ENCODE measurements at places on chromosomes 13 and 19.

GRCh38 chr13:95540888-95541287 is 11.6 kb upstream of the CLDN10 start:
- DNase-seq: no peak

DNA sequence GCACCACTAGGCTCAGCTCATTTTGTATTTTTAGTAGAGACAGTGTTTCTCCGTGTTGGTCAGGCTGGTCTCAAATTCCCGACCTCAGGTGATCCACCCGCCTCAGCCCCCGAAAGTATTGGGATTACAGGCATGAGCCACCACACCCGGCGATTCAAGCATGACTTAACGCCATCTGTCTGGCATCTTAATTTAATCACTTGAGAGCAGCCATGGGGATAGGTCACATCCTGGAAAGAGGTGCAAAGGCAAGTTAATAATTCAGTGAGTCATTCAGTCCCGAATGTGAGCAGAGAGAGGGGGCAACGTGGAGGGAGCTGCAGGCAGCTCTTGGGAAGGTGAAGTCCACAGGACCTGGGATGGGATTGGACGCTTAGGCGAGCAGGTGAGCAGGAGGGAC is 31.7 kb upstream of the USP29 start:
- no peak for DNase-seq

DNA sequence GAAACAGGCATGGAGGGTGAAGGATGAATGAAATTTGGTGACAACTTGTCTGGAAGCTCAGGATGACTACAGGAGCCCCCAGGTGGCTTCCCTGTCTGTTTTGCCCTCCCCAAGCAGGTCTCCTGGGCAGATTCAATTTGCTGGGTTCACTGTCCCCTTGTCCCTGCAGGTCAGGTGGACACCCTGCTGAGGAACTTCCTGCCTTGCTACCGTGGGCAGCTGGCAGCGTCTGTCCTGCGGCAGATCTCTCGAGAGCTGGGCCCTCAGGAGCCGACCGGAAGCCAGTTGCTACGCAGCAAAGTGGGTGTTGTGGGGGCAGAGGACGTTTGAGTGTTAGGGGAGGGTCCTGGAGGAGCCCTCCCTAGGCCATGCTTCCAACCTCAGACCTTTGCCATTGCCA is 19.1 kb downstream of the PGLS start:
- no peak for DNase-seq

DNA sequence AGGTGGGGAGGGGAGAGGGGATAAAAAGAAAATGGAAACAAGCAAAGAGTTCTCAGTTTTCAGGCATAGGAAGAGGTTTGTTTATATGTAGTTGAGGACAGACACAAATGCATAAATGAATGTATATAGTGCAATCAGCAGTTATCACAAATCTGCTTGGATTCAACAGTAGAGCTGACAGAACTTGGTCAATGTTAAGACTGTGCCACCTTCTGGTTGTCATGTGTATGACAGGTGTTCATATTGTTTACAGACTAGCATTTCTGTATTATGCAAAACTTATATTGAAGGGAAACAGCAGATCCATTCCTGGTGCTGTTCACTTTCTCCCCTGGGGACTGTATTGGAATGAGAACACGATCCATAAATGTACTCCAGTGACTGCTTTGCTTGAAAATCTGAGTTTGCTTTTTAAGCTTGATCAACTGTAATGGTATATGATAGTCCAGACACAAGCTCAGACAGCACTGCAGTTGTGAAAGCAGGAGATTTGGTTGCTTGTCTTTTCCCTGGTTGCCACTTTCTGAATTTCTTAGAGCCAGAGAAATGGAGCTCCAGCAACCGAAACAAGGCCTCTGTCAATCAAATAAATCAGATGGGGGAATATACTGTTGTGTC is 319.5 kb upstream of the OBI1 start:
- peak; percentile 36 for DNase-seq

DNA sequence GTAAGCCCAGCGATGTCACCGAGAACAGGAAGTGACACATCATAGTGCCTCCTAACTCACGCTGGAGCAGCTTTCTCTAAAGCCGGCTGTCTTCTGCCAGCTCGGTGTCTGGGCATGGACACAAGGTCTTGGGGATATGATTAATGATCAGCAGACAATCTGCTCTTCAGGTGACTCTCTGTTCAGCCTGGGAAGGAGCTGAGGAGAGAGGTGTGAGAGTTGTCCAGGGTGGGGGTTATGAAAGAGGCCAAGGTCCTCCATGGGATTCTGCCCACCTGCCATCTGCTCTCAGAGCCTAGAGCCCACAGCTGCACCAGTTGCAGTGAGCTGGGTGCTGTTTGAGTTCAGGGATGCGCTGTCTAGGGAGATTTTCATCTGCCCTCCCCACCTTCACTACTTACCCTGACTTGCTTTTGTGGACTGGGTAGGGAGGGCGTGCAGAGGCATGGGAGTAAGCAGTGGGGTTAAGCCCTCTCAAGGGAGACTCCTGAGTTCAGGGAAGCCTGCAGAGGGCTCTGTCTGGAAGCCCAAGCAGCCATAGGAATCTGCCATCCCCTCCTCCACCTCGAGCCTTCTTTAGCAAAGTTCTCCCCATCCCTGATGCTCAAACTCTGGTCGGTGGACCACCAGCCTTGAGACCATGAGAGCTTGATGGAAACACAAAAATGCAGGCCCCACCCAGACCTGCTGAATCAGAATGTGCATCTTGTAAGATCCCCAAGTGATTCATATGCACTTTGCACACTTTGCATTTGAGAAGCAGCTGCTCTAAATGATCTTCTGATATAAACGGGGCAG is 539.7 kb downstream of the RFC3 start:
- DNase-seq: peak; percentile 18

DNA sequence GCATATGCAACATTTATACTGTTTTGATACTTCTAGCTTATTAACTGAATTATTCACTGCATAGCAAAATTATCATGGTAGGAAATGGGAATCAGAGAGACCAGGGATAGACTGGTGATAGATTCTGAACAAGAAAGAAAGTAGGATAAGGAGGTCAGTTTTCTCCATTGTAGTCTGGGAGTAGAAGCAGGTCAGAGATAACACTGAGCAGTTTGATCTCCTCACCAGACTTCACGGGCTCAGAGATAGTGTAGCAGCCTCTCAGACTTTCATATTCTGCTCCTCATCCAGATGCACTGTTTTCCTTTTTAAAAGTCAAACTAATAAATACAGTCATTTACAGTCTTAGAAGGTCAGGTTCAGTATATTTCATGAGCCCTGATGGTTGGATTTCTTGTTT is 56.0 kb upstream of the MYO16 start:
- DNase-seq: no peak

- DNase-seq: no peak
These were observed at the start of gene GADD45GIP1 for GRCh38 chr19:12956446-12957388. Gene GADD45GIP1, minus strand, starts transcription at chr19:12957223. Its CDS starts 11 bp downstream, at chr19:12957212.

DNA sequence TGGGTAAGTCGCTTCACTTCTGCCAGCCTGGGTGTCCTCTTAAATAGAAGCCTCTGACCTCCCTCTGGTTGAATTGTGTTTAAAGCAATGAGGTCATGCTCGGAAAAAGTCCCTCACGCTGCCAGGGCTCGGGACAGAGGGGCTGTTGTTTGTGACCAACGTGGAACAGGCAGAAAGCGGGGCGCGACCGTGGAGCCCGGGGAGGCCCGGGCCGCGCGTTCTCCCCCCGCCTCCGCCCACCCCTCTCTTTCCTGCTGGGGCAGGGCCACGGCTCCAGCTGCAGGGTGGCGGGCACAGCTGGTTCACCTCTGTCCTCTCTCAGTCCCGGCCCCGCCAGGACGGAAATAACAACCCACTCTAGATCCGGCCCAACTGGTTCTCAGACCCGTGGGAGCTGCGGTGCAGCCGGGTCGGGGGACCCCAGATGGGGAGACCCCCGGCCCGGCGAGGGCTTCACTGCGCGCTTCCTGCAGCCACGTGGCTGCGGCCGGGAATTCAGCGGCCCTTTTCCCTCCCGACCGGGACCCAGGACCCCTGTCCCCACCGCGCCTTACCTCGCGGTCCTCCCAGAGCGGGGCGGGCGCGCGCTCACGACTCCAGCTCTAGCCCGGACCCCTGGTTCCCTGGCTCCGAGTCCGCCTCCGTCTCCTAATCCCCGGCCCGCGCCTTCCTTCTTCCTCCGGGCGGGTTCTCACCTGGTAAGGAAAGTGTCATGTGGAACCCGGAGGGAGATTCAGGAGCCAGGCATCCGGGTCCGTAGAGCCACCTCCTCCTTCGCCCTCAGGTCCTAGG is 1.9 kb downstream of the CDC42EP5 start:
- no peak for DNase-seq

All from Panc1 (cell line).